ENCODE measurements at places on chromosomes 6 and 20. TPM values are rescaled to one million over a fixed set of nuclear protein-coding genes. Genes with fewer than 3 reads are reported as not detected.

The NKX2-2 gene
- total RNA-seq: not detected

The UNC5CL gene
- under 0.01 TPM for total RNA-seq

The JAG1 gene
- total RNA-seq: 98.8 TPM

The PRPH2 gene
- total RNA-seq: 0.30 TPM

The TOMM6 gene
- total RNA-seq: 145 TPM

The PDYN gene
- not detected for total RNA-seq

The CNR1 gene
- total RNA-seq: not detected

The DCDC2 gene
- 0.15 TPM for total RNA-seq

The DEFB123 gene
- total RNA-seq: not detected

The EPPIN gene
- not detected for total RNA-seq

The FAXC gene
- total RNA-seq: 2.6 TPM

The ID4 gene
- not detected for total RNA-seq

The REV3L gene
- 22.0 TPM for total RNA-seq
